Psoas muscle (tissue), 8 donors: ENCODE measurements at places on chromosomes 6 and 20. TPM values are rescaled to one million over a fixed set of nuclear protein-coding genes. Genes with fewer than 3 reads are reported as not detected.

- no peaks in the 10 kb centered on the region for H3K4me1 ChIP-seq
- H3K27ac ChIP-seq, result no peak overlapping the region
- DNase-seq, result no peak
- no peaks in the 10 kb centered on the region for H3K27me3 ChIP-seq
- no peak overlapping the region for H3K4me3 ChIP-seq
- no peaks in the 10 kb centered on the region for H3K36me3 ChIP-seq
Measured at GRCh38 chr6:63014290-63014689, 197.0 kb upstream of the FKBP1C start.

DNA sequence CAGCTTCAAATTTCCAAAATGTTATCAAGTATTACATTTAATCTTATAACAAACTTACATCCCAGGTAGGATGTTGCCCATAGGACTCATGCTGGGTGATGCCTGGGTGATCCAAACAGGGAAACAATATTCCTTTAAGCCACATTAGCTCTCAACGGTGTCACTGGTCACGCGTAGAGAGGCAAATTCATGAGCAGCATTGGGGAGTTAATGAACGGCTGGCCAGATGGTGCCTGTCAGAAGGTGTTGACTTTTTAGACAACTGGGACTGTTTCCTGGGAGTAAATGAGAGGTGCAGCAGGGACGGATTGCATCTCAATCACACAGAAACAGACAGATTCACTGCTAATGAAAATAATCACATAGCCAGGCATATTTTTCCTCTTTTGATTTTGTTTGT is 83.3 kb upstream of the ID4 start:
- DNase-seq, result no peak
- H3K4me3 ChIP-seq, result no peak overlapping the region
- H3K27ac ChIP-seq, result no peak overlapping the region
- H3K4me1 ChIP-seq, result no peaks in the 10 kb centered on the region
- no peaks in the 10 kb centered on the region for H3K27me3 ChIP-seq

RSPH4A gene
- not detected for total RNA-seq

SPATA25 gene
- 2.7 TPM for total RNA-seq
